ENCODE measurements at places on chromosomes 5 and 9.

DNA sequence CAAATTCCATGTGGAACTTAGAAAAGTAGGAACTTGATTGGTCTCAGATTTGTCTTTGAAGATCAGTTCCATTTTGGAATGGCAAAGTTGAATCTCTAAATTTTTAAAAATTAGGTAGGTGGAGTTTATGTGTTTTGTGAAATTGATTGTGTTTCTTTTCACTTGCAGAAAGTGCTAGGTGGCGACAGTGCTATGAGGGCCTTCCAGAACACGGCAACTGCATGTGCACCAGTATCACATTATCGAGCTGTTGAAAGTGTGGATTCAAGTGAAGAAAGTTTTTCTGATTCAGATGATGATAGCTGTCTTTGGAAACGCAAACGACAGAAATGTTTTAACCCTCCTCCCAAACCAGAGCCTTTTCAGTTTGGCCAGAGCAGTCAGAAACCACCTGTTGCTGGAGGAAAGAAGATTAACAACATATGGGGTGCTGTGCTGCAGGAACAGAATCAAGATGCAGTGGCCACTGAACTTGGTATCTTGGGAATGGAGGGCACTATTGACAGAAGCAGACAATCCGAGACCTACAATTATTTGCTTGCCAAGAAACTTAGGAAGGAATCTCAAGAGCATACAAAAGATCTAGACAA, 2.8 kb downstream of the PHAX start:
- DNase-seq = no peak

DNA sequence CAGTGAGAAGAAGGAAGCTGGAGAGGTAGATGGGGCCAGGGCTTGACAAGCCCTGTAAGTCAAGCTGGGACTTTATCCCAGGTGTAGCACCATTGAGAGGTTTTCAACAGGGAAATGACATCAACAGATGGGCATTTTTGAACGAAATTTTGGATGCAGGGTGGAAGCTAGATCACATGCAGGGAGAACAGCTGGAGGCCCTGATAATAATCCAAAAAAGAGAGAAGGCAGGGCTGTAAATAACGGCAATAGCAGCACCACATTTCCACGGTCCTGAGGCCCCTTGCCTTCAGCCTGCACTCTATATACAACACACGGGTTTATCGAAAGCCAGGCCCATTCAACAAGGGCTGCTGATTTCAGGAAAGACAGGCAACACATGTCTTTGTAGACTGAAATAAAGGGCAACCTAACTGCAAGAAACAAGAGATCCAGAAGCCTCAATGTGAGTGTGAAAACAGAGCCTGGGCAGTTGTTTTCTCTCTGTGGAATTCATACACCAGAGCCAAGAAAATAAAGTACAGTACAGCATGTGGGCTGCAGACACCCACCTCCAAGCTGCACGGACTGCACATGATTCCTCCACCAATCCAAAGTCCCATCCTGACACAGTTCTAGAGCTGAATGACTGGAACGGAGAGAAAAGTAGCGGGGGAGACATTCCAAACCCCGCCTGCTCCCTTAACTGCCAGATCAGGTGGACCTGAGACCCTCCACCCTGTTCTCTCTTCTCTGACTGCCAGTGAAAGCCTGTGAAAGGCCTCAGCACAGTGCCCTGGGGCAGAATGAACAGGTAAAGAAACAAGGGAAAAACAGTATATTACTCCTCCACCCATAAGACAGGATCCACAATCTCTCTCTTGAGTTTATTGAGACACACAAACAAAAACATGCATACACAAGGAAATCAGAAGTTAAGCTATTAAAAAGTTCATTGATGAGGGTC, 36.3 kb downstream of the KLHL3 start:
- DNase-seq = no peak

DNA sequence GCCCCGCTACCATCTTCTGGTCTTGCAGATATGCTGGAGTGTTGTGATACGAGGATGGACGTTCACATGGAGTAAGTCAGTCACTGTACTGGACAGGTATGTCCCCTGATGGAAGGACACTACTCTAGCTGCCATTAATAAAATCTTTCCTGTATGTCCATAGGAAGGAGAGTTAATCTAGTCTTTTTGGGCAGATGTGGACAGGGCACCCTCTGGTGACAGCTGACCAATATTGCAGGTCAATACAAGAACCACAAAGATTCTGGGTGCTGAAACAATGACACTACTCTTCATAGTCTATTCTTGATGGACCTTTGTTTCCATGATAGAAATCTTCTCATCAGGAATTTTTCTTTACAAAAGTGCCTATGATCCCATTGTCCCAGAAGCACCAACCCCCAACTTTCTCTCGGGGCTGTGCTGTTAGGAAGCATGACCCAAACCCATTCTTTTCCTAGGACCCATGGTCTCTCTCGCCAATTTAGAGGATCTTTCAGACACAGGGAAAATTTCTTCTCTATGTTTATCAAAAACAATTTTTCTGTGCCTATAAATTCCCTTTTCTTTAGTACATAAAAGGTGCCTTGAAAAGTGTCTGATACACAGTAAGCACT, 376.9 kb downstream of the DTWD2 start:
- DNase-seq = no peak

DNA sequence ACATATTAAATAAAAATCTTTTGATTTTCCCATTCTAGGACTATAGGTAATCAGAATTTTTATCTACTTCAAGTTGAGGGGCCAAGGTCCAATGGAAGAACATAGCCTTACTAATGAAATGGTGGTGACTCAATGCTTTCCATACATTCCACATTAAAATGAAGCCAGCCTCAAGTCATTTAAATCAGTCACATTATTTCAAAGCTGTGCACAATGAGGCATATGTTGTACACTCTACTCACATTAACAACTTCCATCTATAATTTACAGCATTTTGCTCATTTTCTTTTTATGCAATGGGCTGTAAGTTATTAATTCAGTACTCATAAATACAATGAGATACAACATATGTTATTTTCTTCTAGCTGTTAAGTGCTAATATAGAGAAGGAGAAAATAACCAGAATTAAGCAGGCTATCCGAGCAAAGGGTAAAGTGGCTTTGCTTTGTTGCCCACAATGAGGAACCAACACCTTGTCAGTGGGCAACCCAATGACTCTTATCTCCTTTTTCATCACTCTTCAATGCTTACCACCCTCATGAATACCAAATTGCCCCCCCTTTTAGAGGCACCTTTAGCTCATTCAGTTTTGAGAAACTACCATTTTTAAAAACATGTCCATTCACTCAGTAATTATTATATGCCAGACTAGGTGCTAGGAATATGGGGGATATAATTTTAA, 52.4 kb downstream of the TTLL11 start:
- no peak for DNase-seq

DNA sequence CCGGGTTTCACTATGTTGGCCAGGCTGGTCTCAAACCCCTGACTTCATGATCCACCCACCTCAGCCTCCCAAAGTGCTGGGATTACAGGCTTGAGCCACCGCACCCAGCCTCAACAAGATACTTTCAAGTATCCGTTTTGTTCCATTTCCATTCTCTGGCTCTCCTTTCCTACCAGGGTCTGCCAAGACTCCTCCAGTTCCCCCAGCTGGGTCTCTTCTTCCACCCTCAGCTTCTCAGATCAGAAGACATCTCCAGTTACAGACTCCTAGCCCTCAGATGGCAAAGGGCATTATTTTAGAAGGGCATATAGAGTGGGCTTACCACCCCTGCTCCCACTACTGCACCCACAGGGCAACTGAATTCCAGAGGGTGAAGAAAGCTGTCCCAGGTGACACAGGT, 1.5 kb upstream of the PDGFRB start:
- no peak for DNase-seq

GRCh38 chr9:106954974-106955850, 92.2 kb downstream of the ZNF462 start:
- DNase-seq = no peak

DNA sequence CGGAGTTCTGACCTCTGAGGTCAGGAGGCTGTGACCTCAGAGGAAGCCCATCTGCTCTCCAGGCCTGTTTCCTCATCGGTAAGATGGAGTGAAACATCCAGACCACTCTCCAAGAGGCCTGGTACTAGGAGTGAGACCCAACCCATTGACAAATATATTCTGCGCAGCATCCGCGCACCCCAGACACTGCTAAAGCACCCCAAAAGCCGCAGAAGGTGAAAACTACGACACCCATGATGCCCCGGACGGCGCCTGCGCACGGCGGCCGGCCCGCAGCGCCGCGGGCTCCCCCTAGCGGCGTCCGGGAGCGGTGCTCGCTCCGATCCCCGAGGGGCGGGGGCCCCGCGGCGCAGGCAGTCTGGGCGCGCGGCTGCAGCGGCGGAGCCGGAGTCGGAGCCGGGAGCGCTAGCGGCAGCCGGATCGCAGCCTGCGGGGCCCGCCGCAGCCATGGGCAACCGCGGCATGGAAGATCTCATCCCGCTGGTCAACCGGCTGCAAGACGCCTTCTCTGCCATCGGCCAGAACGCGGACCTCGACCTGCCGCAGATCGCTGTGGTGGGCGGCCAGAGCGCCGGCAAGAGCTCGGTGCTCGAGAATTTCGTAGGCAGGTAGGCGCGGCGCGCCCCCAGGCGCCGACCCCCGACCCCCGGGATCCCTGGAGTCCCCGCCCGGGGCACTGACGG, at the start of gene DNM1:
Gene DNM1, plus strand, starts transcription at position 356 of the 683 bp plus-strand sequence. Its CDS starts 92 bp downstream, at position 448.
- peak; percentile 76 for DNase-seq

DNA sequence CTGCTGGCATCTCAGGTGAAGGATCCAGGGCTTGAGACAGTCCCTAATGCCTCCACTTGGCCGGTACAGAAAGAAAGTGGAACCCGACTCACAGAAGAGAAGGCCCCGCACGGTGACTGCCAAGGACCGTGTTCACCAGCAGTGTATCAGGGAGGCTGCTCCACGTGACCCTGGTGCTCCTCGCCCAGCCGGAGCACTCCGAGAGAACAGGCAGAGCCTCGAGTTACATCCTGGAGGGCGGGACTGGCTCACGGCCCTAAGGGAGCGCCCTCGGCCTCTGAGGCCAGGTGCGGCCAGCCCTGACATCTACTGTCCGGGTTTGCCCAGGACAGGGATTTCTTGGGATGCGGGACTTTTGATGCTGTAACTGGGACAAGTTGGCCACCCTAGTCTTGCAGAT, 104.0 kb upstream of the SARDH start:
- DNase-seq = no peak

DNA sequence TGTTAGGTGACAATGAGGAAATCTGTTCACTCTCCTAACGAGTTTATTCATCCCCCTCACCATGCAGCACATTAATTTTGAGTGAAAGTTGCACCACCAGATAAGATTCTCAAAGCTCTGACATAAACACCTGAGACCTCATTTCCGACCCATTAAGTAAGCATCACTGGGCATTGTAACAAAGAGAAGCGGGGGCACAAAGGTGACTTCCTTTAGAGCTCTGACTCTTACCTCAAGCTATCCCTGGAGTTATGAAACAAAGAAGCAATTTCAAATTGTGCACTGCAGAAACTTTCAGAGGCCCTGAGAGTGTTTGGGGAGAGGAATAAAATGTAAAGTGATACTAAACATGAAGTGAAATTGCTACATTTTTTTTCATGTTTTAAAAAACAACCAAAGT, 29.5 kb downstream of the C5orf15 start:
- DNase-seq = peak; percentile 48

DNA sequence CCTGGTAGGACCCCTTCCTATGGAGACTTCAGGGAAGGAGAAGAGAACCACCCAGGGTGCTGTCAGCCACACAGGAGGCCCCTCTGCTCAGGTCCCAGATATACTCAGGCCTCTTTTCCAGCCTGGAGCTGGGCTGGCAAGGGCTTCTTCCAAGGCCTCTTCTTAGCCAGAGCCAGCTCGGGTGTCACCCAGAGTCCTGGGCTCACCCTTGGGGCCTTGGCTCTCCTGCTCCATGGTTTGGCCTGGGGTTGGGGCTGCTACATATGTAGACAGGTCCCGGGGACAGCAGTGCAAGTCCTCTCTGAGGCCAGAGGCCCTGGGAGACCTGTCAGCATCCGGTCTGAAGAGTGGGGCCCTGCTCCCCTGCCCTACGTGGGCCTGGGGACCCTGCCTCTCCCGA, 22.8 kb downstream of the PAEP start:
- DNase-seq = no peak

DNA sequence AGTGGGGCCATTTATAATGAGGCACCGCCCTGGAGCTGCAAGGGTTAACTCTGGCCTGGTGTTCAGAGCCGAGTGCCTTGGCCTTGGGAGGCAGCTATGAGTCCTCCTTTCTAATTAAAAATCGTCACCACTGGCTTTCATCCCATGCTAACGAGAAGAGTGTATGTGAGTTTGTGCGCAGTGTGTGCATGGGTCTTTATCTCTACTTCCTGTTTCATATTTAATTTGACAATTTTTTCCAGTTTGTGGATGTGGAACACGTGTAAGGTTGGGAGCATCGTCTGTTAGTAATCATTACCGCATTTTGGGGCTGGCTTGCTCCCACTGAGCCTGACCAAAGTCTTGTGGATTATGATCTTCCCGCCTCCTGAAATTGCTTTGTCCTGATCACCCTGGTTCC, 76.4 kb downstream of the NDFIP1 start:
- no peak for DNase-seq

DNA sequence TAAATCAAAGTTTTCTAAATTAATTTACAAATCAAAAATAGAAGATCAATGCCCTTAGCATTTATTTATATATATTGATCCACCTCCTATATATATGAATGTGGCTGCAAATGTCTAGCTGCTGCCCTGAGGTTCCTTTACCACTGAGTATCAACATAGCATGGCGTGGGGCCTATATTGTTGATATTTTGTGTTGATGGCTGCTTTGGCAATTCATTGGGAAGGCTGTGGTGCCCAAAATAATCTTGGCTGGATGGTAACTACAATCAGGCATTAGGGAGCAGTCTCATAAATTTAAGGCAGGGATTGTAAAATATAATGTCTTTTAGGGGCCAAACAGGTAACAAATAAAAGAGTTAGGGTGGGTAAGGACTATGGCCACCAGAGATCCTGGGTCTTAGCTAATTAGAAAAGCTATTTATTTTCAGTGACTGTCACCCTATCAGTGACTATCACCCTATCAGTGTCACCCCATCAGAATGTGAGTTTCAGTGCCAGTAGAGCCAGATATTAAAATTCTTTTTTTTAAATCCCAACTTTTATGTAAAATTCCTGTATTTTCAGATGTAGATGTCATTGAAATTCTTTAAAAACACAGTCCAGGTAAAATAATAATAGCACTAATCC, 190.7 kb upstream of the PCSK5 start:
- no peak for DNase-seq

DNA sequence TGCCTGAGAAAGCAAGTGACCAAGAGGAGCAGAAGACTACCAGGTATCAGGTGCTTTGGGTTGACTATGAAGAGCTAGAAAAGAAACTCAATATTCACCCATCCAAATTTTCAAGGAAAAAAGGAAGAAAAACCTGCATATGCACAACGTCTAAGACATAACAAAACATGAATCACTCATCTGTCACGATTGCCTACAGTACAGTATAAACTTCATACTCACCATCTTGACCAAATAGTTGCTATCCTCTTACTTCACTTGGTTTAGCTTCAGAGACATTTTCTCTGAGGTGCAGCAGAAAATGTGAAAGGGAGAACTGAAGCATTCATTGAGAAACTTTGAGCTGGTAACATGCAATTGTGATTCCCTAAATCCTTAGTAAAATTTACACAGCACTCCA, 228.6 kb upstream of the MPDZ start:
- DNase-seq = no peak
